Endothelial cell (in vitro differentiated cells): ENCODE measurements at places on chromosomes 5 and 9. TPM values are rescaled to one million over a fixed set of nuclear protein-coding genes. Genes with fewer than 3 reads are reported as not detected.

DNA sequence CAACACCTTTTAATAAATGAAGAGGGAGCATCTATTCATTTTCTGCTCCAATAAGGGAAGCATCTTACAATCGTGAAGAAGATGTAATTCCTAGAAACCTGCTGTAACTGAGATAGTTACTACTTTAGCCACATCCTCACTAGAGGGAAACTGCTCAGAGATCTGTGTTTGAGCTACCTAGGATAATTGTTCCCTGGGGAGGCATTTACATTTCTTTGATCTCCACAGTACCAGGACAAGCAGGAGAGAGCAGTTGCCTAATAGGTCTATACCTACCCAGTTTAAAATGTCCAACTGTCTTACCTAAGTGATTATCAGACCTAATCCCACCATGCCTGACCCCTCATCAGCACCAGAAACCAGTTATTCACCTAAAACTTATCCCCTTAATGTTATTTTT, 196.9 kb downstream of the TUSC1 start:
- no peak for DNase-seq

Gene SLC6A7
- not detected for total RNA-seq

- DNase-seq, result peak; percentile 77
Observed at GRCh38 chr5:76641514-76642120, 18.4 kb upstream of the F2RL2 start.

Gene TUSC1
- total RNA-seq, result 3.8 TPM

DNA sequence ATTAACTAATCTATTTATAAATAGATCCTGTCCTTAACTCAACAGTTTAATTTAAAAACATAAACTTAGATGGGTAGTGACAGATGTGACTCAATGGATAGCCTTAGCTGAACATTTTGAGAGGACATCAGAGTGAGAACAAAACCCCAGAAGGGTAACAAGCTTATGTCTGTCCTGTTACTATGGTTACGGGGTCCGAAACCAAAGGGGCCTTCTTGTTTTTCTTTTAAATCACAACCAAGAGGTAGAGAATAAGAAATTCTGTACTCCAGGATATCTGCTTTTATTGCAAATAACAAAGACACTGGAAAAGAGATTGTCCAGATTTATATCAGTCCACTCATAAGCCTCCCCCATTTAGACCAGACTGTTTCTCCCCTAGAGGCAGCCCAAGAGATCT, 612.1 kb downstream of the MTRR start:
- DNase-seq, result no peak

DNA sequence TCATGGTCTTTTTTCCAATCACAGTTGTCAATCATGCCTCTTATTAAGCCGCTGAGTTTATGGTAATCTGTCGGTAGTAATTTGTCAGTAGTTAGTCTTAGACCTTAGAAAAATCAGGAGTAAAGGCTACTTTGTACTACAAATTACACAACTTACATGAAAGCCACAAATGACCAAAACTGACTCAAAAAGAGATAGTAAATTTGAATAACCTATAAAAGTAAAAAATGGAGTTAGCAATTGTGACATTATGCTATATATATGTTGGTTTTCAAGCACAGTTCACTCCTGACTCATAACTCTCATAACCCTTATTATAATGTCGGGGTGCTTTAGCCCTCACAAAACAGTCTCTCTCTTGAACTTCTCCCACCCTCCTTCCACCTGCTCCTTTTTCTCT, 251.8 kb downstream of the ROR2 start:
- no peak for DNase-seq

Gene ATOX1
- 106 TPM for total RNA-seq

GRCh38 chr9:86021166-86021565, 78.2 kb downstream of the GOLM1 start:
- DNase-seq, result no peak

Gene CTNNAL1
- 31.2 TPM for total RNA-seq
